ENCODE measurements at places on chromosomes 7 and 10.

DNA sequence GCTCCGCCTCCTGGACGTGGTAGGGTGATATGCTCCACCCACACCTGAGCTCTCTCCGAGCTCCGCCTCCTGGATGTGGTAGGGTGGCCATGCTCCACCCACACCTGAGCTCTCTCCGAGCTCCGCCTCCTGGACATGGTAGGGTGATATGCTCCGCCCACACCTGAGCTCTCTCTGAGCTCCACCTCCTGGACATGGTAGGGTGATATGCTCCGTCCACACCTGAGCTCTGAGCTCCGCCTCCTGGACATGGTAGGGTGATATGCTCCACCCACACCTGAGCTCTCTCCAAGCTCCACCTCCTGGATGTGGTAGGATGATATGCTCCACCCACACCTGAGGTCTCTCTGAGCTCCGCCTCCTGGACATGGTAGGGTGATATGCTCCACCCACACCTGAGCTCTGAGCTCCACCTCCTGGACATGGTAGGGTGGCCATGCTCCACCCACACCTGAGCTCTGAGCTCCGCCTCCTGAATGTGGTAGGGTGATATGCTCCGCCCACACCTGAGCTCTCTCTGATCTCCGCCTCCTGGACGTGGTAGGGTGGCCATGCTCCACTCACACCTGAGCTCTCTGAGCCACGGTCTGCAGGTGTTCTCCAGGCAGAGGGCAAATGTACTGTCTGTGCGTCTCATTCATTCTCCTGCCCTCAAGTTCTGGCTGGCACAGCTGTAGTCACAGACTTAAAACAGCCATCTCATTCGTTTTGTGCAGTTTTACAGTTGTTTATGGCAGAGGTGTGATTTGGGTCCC, 252.4 kb downstream of the DIP2C start:
- no peak for DNase-seq

DNA sequence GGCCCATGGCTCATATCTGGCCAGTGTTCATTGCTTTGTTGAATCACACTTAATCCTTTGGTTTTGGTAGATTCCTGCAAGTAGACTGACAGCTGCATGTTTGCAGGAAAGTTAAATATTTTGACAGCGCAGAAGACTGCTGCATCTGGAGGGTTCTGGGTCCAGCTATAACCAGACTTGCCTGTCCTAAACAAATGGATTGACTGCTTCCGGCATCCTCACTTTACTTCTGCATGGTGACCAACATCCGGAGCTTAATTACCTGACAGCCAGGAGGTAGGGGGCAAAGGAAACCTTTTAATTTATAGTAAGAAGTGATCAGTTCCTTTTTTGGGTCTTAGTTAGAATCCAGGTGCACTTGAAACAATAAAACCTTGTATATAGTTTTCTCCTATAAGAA, 263.3 kb downstream of the SNX10 start:
- no peak for DNase-seq

DNA sequence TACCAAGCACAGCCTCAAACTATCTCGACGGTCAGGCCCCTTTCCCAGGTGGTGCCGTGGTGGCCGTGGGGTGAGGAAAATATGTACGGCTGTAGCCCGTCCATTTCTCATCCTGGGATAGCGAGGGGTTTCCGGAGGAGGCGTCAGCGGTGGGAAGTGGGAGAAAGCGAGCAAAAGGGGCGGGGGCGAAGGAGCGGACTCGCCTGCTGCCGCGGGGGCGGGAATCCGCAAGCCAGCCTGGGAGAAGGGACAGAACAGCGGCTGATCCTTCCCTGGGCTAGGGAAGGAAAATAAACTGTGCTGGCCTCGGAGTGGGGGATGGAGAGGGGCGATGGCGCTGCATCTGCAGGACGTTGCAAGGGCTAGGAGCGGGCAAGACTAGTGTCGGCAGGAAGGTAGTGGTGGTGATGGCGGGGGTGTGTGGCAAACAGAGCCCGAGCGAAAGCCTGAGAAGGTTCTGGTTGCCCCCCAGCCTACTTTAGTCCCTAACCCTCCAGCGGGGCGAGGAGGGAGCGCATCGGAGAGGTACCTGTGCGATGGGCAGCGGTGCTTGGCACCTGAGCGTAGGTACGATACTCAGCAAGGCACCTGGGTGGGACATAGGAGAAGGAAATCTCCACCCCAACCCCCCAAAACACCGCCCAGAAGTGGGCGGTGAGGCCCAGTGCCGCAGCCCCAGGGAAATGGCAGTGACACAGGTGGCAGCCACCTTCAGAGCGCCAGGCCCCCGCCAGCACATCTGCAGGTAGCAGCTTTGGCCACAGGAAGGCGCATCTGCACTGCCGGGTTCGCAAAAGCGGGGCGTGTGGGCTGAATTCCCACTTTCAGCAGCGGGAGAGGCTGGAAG, 49.9 kb upstream of the STEAP1B start:
- peak; percentile 17 for DNase-seq

DNA sequence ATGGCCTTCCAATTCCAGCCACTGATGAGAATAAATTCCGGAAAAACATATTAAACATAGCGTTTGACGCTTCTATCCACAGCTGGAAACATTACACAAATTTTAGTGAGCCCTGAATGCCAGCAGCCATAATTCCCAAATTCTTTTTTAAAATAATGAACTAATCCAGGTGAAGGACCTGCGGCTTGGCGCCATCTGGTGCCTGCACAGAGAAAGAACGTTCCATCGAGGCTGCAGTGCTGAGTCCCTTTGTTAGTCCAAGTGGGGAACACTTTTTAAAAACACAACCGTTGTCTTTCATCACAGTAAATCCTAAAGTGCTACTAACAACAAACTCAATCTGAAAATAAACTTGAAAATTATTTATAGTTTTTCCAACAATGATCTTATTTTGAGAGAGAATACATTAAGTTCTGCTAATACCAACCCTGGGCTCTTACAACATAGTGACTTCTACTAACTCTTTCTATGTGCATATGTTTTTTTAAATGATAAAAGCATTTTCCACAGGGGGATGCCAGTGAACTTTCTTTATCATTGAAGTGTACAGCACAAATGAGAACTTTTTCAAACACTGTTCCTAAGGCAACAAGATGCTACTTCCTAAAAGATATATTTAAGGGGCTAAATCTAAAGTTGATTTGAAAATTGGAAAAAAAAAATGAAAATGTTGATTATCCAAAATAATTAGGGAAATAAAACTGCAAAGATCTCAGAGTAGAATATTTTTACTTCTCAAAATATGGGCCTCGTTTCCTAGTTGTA, 166.9 kb upstream of the RNF32 start:
- peak; percentile 57 for DNase-seq

GRCh38 chr10:123559066-123559822, 106.9 kb upstream of the GPR26 start:
- DNase-seq, result peak; percentile 6

GRCh38 chr7:121456015-121456414, 59.9 kb upstream of the FAM3C start:
- DNase-seq, result no peak

DNA sequence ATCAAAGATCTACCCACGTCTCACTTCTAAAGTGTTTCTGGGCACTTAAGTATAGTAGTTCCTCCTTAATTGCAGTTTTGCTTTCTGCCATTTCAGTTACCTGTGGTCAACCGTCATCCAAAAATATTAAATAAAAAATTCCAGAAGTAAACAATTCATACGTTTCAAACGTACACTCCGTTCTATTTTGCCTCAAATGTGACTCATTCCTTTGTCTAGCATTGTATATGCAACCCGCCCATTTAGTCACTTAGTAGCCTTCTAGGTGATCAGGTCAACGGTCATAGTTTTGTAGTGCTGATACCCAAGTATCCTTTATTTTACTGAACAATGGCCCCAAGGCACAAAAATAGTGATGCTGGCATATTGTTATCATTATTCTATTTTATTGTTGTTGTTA, 33.8 kb downstream of the HGF start:
- no peak for DNase-seq

- DNase-seq, result no peak
Measured at GRCh38 chr10:31526178-31526577, 207.2 kb downstream of the ZEB1 start.

DNA sequence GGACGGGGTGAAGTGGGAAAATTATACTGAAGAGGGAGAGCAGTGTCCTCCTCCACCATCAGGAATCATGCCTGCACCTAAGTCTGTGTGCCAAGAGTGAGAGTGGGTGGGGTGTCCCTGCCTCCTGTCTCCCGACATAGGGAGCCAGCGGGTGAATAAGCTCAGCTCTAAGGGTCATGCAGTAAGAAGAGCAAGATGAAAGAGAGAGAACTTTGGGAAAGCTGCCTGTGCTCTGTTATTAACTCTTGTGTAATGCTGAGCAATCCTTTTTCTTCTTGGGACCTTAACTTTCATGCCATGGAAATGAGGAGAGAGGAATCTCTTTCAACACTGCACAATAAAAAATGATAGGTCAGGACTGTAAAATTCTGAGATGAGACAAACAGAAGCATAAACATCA, 7.9 kb upstream of the TCAF1 start:
- no peak for DNase-seq

- DNase-seq, result no peak
Measured at GRCh38 chr10:90227217-90227656, 525.8 kb downstream of the KIF20B start.

DNA sequence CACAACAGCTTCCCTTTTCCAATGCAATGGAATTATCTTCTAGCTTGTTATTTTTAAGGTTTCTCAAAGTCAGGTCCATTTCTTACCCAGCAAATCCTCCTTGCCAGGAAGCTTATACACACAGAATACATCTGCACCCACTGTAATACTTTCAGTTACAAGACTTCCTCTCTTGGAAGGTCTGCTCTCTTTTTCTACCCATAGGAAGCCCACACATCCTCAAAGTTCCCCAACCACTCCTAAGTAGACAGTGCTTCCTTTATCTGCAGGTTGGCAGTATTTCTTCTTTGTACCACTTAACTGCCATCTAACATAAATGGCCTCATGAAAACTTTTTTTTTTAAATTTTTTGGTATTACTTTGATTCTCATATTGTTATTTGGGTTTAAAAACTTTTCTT, 155.6 kb downstream of the TAX1BP1 start:
- DNase-seq, result no peak

DNA sequence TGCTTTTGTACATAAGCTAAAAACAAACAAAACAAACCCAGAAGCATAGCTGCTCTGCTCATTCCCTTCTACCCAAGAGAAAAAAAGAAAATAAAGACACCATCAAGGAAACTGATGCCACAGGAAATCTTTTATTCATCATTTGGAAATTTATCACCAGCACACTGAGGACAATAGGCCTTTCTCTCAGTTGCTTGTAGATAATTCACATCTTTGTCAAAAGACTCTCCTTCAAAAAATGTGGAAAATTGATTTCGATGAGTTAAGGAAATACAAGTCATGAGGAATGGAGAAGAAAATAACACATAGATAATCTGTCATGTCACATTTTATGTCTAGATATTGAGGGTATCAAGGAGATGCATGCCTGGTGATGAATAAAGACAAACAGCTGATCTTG, 53.5 kb downstream of the ZNF37A start:
- DNase-seq, result no peak

DNA sequence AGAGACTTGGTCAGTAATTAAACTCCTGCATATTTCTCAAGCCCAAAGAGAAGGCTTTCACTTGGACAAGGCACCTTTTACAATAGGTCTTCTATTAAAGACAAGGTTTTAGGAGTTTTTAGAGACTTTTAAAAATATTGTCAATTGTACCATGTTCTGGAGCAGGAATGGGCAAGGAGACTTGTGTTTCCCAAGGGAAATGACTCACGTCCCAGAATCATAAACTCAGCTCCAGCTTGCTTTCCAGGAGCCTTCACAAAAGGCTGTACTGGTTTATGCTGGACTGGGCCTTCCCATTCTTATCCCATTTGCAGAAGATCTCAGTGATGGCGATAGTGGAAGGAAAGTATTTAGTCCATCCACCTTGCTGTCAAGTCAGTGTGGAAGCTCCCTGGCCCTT, 7.8 kb upstream of the GLI3 start:
- DNase-seq, result no peak

GRCh38 chr7:40866601-40867000, 731.8 kb downstream of the SUGCT start:
- no peak for DNase-seq

DNA sequence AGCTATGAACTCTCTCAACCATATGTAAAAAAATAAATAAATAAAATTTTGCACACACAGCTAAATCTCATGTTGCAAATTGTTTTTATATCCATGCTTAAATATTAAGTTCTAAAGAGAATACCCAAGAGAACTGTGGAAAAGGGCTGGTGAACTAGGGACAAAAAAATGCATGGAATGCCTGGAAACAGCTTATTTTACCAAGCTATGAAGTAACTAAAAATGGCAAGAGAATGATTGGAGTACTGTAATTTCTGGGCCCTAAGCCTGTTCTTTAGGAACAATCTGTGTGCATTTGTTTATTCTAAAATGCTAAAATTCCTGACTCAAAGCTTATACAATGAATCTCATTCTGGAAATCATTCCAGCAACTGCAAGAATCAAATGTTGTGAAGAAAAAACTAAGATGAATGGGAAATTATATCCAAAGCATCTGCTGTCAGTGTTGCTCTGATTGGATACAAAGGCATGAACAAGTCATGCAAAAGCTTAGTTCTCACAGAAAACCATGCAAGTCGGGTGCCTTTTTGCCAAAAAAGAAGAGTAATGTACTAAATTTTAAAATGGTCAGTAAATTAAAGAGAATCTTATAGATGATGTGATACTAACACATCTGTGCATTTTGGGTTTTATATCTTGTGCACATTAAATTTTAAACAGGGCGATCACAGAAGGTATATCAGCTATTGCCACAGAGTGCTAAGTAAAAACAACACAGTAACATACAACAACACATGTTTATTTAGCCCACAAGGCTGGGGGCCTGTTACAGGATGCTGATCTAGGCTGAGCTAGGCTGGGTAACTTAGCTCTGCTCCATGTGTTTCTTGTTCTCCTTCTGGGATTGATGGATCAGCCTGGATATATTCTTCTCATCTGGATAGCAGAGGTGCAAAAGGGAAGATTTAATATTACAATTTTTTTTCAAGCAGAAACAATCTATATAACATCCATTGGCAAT, 453.5 kb upstream of the SEMA3A start:
- DNase-seq, result no peak

DNA sequence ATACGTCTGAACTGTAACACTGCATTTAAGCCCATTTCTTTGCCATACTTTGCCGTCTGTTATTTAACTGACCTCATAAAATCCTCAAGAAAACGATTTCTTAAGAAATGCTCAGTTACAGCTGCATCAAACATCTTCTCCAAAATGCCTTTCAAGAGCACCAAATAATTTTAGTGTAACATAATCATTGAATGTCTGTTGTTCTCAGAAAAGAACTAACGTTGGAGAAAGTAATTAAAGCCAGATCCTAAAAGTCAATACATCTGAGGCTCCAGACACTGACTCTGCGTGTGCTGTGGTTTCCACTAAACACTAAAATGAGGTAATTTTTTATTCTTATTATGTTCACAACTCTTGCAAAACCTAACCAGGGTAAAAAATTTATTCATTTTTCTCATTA, 63.7 kb upstream of the LRRC17 start:
- no peak for DNase-seq

- DNase-seq, result no peak
Measured at GRCh38 chr7:102012941-102013461, 195.6 kb downstream of the CUX1 start.

GRCh38 chr10:15213461-15213861, 45.0 kb upstream of the NMT2 start:
- no peak for DNase-seq
